ENCODE measurements at places on chromosomes 1 and 21.

DNA sequence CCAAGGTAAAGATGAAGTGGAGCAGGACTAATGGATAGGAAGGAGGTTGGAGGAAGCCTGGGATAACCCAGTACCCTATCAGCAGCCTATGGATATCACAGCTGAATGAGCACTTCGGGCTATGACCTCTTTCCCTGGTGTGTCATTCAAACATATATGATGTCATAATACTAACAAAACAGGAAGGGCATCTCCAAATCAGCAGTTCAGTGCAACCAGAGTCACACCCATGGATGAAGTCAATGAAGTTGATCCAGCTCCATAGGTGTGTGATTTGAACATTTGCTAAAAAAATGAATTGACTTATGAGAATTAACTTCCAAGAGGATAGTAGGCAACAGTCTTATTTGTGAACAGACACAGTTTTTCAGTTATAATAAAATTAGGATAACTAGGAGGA lies 1.7 kb upstream of the C1orf116 start:
- DNase-seq: no peak

- DNase-seq: no peak
Observed at GRCh38 chr1:208129060-208129459, 115.1 kb downstream of the PLXNA2 start.

DNA sequence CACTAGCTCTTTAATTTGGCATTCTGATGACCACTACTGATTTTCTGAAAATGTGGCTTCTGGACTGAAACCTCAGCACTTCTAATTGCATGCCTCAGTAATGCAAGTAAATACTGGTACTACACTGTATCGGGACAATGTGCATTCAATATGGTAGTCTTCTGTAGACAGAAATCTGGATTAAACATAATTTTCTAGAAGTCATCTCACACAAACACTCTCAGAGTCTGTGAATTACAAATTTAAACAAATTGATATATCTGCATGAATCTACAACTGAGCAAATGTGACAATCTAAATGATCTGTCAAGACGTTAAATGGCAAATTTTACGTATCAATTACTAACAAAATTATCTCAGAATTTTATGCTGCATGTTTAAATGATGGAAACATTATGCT lies 23.7 kb downstream of the HP1BP3 start:
- no peak for DNase-seq

DNA sequence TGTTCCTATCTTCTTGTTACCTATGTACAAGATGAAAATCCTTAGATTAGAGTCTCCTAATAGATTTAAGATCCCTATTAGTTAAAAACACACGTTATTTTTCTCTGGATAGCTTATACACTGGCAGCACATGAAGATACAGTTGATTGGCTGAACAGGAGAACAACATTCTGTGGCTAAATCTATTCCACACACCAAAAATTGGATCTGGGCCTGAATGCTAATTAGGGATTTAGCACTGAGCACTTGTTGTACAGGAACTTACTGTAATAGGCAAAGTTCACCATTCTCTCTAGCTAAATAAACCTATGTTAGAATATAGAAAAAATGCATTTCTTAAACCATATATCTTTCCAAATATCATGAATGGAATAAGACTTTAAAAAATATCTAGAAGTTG lies 117.1 kb upstream of the PTGFR start:
- no peak for DNase-seq

- no peak for DNase-seq
Observed at GRCh38 chr1:84506729-84507453, 510 bp upstream of the GNG5 start.

DNA sequence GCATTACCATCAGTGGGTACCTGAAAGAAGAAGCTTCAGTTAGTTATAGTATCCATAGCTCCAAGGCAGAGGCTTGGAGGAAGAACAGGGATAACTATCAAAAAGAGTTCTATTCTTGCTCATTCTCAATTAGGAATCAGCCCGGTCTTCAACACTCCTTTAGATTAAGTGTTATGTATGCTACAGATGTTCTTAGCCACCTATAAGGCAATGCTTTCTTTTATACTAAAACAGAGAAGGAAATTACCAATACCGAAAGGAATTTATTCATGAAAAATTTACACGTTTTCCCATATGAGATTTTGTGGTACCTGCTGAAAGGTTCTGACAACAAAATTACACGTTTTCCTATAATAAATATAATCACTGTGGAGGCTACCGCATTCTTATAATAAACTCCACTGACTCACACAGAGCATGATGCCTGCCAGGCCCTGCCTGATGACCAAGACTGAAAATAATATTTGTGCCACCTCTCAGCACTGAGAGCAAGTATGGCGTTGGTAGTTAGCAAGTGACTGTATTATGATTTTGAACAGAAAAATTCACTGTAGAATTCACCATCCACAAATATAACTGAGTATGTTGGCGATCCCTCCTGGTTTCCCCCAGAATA lies 58.3 kb downstream of the APP start:
- DNase-seq: no peak

- no peak for DNase-seq
Observed at GRCh38 chr1:229888157-229888556, 178.9 kb upstream of the GALNT2 start.

- DNase-seq: no peak
Observed at GRCh38 chr1:57474137-57474750, 50.4 kb upstream of the DAB1 start.

- DNase-seq: peak; percentile 9
Observed at GRCh38 chr1:21293537-21294265, 3.4 kb upstream of the ECE1 start.

GRCh38 chr1:24564695-24565094 lies 8.8 kb downstream of the NCMAP start:
- DNase-seq: no peak

DNA sequence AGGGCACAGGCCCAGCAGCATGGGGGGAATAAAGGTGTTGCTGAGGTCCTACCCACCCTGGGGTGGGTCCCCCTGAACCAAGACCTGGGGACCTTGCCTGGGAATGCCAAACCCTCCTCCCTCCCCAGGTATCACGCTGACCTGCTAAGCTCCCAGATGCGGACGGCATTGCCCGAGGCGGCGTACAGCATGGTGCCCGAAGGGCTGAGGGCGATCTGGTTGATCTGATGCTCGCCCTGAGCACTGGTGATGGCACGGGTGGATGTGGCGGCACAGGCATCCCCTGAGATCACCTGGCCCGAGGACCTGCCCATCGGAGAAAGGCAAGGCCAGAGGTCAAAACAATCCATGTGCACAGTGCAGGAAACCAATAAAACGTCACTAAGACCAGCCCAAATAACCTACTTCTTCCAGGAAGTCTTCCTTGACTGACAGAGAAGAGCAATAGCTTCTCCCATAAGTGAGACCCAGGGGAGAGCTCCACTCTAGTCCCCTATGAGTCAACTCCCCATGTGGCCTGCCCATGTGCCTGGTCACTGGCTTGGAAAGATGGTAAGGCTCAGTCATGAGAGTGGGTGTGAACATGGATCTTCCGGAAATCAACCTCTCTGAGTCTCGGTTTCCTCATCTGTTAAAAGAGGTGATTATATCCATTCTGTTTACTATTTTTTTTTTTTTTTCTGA lies 46.3 kb downstream of the KIF21B start:
- DNase-seq: no peak

DNA sequence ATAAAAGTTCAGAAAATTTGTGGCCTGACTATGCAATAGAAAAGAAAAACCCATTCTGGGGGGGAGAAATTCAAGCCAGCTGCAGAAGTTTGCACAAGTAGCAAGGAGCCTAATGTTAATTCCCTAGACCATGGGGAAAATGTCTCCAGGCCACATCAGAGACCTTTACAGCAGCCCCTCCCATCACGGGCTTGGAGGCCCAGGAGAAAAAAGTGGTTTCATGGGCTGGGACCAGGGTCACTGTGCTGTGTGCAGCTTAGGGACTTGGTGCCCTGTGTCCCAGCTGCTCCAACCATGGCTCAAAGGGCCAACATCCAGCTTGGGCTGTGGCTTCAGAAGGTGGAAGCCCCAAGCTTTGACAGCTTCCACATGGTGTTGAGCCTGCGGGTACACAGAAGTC lies 42.0 kb downstream of the IL23R start:
- no peak for DNase-seq

DNA sequence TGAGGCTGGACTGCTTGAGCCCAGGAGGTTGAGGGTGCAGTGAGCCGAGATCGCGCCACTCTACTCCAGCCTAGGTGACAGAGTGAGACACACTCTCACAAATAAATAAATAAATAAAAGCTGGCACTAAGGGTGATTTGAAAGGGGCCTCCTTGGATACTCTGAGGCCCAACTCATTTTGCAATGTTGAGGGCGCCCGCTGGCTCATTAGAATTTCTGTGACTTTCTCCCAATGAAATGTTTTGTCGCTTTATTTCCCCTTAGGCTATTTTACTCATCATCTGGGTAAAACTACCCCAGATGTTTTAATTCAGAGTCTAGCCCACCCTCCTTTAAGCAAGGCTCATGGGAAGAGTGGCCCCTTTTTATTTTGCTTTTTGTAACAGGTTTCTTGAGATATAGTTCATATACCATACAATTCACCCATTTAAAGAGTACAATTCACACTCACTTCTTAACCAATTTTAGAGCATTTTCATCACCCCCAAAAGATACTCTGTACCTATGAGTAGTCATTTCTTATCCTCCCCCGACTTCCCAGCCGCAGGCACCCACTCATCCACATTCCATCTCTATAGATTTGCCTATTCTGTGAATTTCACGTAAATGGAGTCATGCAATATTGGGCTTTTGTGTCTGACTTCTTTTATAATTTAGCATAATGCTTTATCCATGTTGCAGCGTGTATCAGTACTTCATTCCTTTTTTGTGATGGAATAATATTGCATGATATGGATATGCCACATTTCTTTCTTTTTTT lies 259.1 kb downstream of the KAZN start:
- DNase-seq: no peak

DNA sequence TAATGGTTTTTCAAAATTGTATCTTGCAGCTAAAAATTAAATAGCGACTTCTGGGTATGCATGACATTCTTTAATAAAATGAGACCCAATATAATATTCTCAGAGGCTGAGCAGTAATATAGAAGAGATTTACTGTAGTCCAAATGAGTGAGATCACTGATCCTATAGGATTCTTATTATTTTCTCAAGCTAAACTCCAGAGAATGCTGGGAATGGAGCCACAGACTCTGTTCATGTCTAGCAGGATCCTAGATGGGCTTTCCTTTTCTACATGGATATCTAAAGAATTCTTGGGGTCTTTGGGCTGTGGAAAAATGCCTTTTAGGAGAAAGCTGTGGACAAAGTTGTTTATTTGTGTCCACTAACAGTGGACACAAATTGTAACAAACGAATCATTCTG lies 150.7 kb upstream of the ZNF644 start:
- DNase-seq: no peak

GRCh38 chr21:30994932-30995331 lies 43.3 kb downstream of the KRTAP19-8 start:
- no peak for DNase-seq

DNA sequence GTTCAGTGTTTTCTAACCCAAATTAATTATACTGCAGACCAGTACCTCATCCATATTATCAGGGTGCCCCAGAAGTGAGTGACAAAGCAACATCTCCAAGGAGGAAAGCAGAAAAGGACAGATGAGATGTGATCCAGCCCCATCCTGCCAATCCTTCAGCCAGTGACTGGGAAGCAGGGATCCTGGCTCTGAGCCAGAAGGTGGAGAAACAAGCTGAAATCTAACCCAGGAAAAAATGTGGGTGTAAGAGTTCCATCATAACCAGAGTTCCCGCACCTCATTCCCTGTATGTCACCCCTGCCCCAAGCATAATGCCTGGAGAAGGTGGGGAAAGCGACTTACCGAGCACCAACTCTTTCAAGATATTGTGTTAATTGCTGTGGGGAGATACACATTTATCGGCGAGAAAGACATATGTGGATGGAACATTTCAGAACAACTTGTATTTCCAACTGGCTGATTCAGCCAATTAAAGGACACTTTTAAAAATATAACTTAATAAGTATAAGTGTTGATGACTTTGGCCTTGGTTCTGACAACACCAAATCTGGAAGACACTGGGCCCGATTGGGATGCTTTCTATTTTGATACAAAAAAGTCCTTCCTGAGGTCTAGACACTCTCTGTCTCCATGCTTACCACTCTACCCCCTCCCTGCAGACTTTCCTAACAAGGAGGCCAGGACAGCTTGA lies 14.9 kb downstream of the PLEKHA6 start:
- DNase-seq: no peak

GRCh38 chr1:183417772-183418491 lies at the start of gene NMNAT2:
Gene NMNAT2, minus strand, starts transcription at chr1:183418380. Its CDS starts 113 bp downstream, at chr1:183418267.
- no peak for DNase-seq

- no peak for DNase-seq
Observed at GRCh38 chr1:41350055-41350378, 11.2 kb upstream of the FOXO6 start.

DNA sequence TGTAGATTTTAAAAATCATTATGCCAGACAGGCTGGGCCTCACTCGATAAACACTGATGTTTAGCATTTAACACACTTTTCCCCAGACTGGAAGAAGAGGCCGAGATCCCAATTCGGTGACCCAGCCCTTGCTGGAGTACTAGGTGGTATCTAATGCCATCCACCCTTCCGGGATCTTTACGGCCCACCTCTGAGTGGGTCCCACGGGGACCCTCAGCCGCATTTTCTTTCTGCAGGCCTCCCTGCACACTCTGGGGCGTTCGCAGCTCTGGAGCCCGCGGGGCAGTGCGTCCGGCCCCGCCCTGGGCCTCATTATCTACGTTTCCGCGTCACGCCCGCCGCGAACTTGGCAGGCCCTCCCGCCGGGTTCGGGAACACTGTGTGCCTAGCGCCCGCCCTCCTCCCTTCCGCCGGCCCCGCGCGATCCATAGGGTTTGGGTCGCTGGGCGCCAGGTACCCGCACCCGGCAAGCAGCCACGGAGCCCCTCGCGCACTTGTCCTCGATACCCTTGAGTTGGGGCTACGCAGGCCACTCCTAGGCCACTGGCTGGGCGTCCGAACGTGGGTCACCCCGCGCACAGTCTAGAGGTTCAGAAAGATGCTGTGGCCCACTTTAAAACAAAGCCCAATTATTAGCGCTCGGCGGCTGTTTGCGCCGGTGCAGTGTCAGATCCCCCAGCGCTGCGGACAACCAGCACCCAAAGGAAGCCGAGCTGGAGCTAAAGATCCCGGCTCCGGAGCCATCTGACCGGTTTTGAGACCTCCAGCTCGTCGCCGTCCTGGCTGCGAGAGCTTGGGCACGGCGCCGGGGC lies 950 bp upstream of the EVA1C start:
- no peak for DNase-seq

GRCh38 chr1:84823511-84823910 lies 69.5 kb downstream of the LPAR3 start:
- DNase-seq: no peak

GRCh38 chr1:47841356-47841755 lies 155.8 kb downstream of the TRABD2B start:
- DNase-seq: no peak

DNA sequence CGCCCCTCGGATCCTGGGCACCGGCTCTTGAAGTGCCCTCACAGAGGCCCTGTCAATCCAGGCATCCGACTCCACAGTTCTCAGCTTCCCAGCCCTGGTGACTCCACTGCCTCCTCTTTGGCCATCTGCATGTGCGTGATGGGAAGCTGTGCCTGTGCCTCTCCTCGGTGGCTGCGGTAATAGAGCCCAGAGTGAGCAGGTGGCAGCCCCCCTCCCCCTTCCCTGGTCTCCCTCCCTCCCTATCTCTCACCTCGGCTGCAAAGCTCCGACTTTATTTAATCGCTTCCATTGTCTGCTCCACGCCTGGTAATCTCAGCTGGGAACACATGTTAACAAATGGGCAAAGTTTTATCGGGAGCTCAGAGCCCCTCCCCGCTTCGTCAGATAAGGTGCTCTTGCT lies 91.9 kb downstream of the IGSF21 start:
- DNase-seq: no peak

GRCh38 chr1:29122682-29123052 lies 1.0 kb downstream of the TMEM200B start:
- no peak for DNase-seq

- no peak for DNase-seq
Observed at GRCh38 chr1:228218513-228219244, 10.8 kb downstream of the OBSCN start.
